Osteoblast (primary cell): ENCODE measurements at places on chromosomes 5 and 9. TPM values are rescaled to one million over a fixed set of nuclear protein-coding genes. Genes with fewer than 3 reads are reported as not detected.
A peak's percentile ranks its signal among the peaks of the same experiment; 100 is the strongest.

GRCh38 chr5:40410231-40410861, 269.4 kb upstream of the PTGER4 start:
- DNase-seq = no peak

GRCh38 chr9:94269264-94269663, 10.2 kb downstream of the ZNF169 start:
- no peak for DNase-seq

DNA sequence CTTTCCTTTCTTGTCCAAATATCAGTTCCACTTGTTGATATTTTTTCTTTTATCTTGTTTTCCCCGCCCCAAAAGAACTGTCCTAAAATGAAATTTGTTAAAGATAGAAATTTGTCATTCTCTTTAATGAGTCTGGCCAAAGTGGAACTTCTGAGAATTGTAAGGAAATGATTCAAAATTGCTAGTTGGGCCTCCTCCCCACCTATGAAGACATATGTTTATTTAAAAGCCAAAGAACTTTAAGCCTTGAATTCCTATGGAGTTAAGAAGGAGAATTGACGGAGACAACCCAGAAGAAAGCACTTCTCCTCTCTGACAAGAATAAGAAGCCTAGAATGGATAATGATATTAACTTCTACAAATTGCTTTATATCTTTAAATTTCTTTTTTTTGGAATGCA, 59.1 kb upstream of the ALDH1A1 start:
- no peak for DNase-seq

DNA sequence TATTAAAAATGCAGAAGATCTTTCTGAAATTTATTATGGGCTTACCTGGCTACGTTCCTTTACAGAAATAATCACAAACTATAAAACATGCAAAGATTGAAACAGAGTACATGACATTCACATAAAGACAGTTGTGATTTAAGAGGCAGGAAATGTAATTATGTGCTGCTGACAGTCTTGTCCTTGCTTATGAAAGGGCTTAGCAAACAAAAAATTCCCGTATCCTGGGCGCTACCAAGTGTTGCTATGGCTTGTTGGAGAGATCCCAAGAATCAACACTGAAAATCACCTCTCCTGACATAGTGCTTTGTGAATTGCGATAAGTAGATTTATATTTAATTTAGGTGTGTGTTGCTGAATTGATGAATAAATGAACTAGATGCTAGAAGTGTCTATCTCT, 352.5 kb upstream of the C9orf72 start:
- DNase-seq = no peak

GRCh38 chr5:90308787-90309585, 100.6 kb downstream of the CETN3 start:
- no peak for DNase-seq

DNA sequence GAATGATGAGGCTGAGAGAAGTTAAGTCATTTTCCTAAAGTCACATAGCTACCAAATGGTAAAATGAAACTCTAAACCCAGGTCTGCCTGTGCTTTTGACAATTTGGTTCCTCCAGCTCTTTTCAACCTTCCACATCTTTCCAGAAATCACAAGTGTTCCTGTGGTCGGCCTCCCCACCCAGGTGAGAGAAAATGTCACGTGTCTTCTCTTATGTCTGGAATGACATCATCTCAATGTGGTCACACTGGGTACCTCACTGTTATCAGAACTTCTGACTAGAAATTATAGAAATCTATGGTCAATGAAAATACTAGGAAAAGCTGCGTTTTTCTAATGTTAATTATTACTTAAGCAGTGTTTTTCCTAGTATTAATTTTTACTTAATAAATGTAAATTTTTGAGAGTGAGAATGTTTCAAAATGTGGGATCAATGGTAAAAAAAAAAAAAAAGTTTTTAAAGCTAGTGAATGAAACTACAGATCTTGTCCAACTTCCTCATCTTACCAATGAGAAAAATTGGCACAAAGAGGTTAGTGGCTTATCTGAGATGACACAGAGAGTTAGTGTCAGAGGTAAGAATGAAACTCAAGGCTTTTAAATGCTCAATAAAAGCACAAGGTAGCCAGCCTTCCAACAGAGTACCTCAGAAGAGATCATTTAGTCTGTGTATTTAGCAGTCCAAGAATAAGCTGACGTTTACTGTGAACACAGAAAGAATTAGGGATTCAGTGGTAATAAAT, 228.7 kb upstream of the NR4A3 start:
- DNase-seq = no peak

- peak; percentile 71 for DNase-seq
Observed at GRCh38 chr9:21931428-21931827, 62.8 kb downstream of the CDKN2A start.

- no peak for DNase-seq
Observed at GRCh38 chr9:125815568-125815967, 68.4 kb downstream of the PBX3 start.

- peak; percentile 85 for DNase-seq
Observed at GRCh38 chr5:6158974-6159831, 219.1 kb downstream of the MED10 start.

GRCh38 chr9:82375041-82375440, 386.5 kb downstream of the SPATA31D1 start:
- no peak for DNase-seq

DNA sequence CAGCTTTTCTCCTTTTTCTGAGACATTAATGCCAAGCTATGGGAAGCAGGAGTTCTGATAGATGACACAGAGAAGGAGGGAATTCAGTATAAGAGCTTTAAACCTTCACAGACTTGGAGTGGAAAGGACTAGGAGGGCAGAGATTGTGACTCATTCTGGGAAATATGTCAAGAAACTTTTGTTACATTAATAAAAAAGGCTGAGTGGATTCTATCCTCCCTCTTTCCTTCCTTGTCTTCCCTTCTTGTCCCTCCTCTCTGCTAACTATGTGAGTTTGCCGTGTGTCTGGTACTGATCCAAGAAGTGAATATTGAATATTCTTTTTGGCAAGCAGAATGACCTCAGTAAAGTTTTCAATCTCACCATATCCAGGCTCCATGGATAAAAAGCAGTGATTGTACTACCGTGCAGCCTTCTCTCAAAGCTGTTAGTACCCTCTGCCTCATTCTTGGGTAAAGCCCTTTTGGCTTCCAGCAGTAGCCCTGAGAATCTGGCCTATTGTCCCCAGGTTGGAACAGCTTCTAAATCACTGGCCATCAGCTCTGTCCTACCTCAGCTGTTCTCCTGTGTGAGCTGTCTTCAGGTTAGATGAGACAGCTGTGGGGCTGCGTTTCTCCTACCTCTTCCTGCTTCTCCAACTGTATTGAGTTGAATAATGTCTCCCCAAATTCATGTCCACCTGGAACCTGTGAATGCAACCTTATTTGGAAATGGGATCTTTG, 73.9 kb downstream of the ATG10 start:
- peak; percentile 89 for DNase-seq

GRCh38 chr5:96590796-96591195, 71.4 kb upstream of the CAST start:
- DNase-seq = no peak

- DNase-seq = no peak
Observed at GRCh38 chr9:116390303-116391228, 237.0 kb downstream of the PAPPA start.

- DNase-seq = peak; percentile 63
Observed at GRCh38 chr5:169268019-169268418, 32.9 kb downstream of the SLIT3 start.

GRCh38 chr5:7678030-7678429, 172.9 kb downstream of the CFAP90 start:
- DNase-seq = no peak

DNA sequence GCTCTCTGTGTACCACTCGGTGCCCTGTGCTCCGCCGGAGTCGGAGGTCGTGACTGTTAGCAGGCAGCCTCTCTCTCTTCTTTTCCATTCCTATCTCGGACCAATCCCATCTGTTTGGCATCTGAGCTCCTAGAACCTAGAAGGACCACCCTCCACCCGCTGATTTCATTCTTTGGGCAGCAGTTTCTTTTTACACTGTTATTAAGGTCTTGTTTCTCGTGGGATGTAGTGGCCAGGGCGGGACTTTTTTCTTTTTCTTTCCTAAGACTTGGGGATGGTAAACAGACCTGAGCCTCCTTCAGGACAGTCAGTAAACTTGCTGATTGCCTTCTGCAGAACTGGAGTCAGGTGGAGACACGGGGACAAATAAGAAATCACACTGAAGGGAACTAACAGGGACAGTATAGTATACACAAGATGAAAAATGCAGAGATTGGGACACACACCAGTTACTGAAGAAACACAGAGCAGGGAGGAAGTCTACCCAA, 500 bp downstream of the URM1 start:
- DNase-seq = peak; percentile 86

DNA sequence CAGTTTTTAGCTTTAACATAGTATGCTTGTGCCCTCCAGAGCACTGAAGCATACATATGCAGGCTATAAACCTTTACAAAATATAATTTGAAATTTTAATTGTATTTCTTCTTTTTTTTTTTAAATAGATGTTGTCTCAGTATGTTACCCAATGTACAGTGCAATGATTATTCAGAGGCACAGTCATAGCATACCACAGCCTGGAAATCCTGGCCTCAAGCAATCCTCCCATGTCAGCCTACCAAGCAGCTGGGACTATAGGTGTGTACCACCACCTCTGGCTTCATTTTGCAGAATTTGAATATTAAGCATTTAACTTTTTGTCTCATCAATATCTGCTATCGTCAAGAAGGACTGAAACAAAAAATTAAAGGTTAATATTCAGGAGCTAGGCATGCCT, 16.9 kb upstream of the ZNF782 start:
- no peak for DNase-seq

DNA sequence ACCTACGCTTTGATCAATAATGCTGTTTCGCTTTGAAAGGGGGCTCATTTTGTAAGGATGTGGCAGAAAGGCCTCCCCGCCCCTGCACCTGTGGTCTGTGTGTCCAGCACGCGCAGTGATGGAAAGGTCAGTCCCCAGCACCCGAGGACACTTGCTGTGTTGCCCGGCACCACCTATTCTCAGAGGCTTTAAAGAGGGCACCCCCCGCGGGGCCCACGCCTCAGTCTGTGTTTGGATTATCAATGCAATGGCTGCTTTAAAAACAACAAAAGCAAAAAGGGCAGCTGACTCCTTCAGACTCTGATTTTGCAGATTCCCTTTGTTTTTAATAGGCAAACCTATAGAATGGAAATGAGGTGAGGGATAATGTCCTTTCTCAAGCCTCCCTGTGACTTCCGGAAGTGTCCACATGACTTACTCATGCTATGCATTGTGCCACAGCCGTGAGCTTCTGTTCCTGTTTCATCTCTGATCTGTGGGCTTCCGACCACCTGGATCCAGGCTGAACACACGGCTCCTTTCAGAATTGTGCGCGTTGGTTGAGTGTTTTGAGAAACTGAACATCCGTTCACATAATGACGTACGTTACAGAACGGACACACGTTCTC, 416.2 kb downstream of the IRX2 start:
- no peak for DNase-seq

DNA sequence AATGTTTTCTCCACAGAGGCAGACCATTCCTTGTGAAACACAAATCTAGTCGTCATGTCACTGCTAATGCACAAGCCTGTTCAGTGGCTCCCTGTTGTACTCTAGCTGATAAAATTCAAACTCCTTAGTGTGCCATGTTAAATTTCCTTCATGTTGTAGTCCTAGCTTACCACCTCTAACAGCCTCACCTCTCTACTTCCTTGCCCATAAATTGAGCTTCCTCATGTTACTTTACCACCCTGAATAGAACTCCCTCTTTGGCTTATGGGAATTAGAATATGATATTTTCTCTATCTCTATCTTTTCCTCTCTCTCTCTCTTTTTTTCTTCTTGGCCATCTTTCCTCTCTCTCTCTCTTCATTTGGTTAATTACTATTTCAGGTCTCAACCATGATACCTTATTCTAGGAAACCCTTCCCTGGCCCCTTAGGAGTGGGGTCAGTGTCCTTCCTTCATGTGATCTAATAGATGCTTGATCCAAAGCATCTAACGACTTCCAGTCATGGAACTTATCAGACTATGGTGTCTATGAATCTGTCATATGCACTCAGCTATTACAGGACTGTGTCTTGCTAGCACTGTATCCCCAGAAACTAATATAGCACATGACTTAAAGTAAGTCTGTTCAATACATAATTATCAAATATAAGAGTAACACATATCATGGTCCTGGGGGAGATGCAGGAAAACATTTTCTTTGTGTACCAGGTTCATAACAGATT, 31.5 kb upstream of the ALDH1A1 start:
- no peak for DNase-seq

DNA sequence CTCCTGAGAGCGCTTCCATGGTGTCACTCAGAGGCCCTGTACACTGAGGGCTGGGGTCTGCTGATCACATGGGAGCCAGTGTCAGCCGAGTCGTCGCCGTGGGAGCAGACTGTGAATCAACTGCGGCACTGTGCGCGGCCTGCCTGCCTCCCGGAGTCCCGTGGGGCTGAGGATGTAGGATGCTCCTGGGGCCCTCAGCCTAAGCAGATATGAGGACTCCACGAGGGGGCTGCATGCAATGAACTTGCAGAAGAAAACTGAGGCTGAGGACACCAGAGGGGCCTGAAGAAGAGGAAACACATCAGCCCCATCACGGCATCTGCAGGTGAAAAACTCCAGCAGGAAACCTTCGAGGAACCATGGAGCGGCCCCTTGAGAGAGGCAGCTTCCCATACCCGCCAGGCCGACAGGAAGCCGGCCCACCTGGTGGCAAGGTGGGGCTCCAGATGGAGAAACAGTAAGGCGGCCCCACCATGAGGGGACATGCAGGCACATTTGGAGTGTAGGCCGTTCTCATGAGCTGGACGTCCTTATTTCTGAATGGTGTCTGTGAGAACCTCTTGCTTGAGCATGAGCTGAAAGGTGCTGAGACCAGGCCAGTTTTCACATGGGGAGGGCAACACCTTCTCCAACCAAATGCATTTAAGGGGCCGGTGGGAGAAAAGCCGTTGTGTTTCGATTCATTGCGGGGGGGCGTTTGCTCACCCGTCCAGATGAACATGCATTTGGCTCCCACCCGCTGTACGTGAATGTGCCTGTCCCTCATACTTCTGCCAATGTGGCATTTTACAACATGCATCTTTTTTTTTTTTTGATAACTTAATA, 35.2 kb upstream of the ADAMTS2 start:
- peak; percentile 53 for DNase-seq

The RFESD gene
- 2.7 and 4.3 TPM in 2 replicates for total RNA-seq

The PRSS3 gene
- total RNA-seq = 2.2 and 3.5 TPM in 2 replicates

The SCGB3A1 gene
- not detected in 2 replicates for total RNA-seq

The ANKRD18A gene
- under 0.01 TPM in 1 of 2 replicates, not detected in the other for total RNA-seq

The IPPK gene
- total RNA-seq = 7.7 and 9.4 TPM in 2 replicates

The PCDHA1 gene
- total RNA-seq = not detected in 2 replicates

The SAXO1 gene
- under 0.01 TPM in 2 replicates for total RNA-seq

The IL4 gene
- not detected in 2 replicates for total RNA-seq

The LTC4S gene
- 1.4 and 1.5 TPM in 2 replicates for total RNA-seq

The GARIN3 gene
- not detected in 2 replicates for total RNA-seq

The FNBP1 gene
- total RNA-seq = 31.8 and 35.9 TPM in 2 replicates

The CREB3 gene
- total RNA-seq = 56.6 and 64.8 TPM in 2 replicates
